ENCODE measurements at places on chromosomes 7 and 10.

DNA sequence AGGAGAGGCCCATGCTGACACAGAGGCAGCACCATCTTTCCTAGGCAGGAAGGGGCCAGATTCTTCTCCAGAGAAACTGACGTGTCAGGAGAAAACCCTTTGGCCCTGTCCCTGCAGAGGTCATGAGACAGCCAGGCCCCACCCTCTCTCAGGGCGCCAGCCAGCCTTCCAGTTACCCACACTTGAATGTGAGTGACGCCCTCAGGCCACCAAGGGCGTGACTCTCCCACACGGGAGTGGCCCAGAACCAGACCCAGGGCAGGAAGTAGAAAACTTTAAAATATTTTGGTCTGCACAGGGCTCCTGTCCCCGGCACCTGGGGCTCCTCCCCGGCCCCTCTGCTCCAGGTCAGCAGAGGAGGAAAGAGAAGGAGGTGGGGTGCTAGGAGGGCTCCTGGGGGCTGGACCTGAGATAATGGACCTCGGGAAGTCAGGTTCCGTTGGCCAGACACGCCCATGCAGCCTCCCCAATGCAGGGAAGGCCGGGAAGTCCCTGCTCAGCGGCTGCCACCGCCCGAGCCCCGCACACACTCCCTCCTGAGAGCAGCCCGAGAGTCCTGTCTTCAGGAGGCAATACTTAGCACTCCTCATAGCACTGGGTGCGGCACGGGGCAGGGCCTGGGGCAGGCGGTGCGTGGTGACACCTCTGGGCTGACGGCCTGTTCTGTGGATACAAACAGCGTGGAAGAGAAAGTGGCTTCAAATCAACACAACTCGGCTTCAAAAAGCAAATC is 67.0 kb upstream of the CFAP46 start:
- no peak for DNase-seq

- DNase-seq, result no peak
Measured at GRCh38 chr10:93417921-93418320, 64.2 kb downstream of the MYOF start.

DNA sequence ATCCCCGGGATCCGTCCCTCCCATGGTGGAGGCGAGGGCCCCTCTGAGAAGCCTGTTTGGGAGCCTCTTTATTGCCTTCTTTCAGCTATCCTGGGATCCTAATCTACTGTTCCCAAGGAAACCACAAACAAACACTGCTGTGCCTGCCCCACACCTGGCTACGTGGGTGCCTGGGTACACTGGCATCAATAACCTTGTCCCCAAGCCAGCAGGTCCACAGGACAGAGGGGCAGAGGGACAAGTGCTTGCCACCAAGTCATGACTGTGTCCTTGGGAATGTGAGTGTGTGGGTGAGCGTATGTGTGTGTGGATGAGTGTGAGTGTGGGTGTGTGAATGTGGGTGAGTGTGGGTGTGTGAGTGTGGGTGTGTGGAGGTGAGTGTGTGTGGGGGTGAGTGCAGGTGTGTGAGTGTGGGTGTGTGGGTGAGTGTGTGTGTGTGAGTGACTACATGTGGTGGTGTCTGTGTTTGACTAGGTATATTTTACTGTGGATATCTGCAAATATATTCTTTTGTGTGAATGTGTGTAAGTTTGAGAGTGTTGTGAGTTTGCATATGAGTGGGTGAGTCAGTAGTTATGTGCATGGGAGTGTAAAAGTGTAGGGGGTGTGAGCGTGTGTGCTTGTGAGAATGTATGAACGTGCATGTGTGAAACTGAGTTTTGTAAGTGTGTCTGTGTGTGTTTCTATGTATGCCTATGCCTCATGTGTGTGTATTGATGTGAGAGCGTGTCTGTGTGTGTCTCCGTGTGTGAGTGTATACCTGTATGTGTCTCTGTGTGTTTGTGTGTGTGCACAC is 96.1 kb downstream of the TNS3 start:
- no peak for DNase-seq

DNA sequence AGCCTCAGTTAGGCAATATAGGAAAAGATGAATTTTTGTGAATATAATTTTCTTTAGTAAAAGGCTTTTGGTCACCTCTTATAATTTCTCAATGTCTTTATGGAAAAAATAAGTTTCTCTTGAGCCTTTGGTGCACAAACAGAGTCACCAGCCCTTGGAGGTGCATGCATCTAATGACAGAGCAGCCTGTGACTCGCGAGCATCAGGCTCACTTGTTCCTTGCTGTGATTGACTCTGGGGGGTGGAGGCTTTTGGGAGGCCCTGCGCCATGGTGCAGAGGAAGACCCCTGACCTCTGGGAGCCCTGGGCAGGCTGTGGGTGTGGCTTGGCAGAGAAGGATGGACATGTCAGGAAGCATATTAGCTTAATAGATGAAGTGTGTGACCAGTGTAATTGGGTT is 60.2 kb downstream of the FIGNL1 start:
- no peak for DNase-seq

DNA sequence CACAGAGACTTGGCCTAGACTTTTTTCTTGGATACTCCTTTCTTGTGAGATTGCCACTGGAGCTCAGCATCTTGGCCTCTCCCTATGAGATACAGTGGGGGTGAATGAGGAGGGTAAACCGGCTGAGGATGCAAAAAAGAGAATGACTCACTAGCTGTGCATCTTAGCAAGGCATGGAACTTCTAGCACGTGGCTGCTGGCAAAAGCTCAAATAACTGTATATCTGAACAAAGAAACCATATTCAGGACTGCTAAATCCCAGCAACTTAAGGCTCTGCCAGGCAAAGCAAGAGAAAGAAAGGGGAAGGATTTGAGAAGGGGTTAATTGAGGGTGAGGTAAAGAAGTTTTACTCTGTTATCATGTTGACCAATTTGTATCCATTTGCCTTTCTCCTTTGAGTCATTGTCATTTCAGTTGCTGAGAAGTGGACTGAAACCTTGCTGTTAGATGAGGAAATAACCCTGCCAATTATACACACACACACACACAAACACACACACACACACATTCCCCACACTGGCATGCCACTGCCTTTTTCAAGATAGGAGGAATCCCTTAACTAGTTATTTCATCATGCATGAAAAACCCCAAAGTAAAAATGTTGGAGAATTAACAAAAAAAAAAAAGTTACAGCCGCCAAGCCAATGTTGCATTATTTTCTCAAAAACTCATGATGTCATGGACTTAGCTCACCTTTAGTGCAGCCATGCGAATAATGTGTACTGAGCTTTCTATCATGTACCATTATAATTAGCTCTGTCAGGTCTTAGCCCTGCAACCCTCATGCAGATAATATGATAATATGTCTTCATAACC is 997.3 kb downstream of the LRMDA start:
- DNase-seq, result no peak

DNA sequence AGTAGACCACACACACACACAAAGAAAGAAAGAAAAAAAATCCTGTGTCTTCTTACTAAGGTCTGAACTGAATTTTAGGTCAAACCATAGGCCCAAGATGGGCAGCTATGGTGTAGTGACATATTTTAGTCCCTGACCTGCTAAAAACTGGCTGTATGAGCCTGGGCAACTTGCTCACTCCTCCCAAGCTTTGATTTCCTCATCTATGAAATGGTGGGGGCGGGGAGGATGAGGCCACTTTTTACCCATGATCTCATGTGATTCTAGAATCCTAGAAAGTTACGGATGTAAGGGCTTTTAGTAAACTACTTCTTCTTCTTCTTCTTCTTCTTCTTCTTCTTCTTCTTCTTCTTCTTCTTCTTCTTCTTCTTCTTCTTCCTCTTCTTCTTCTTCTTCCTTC is 6.1 kb upstream of the CCL24 start:
- DNase-seq, result no peak

DNA sequence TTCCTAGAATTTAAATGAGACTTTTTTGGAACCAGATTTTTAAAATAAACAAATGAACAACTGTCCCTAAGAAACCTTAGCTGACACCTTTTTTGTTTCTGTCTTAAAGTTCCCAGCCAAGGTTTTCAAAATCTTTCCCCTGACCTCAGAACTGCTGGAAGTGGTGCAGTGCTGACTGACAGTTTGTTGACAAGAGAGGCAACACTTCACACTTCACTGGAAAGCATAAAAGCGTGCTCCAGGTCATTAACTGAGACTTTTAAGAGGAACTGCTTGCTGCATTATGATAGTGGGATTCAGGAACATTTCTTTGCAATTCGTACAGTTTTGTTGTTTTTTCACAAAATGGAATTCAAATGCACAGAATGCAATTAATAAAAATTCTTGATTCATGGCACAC is 36.2 kb downstream of the SYPL1 start:
- no peak for DNase-seq

GRCh38 chr7:132515181-132515580 is 61.1 kb downstream of the PLXNA4 start:
- DNase-seq, result no peak

- DNase-seq, result no peak
Measured at GRCh38 chr7:158495216-158495615, 92.4 kb downstream of the PTPRN2 start.

DNA sequence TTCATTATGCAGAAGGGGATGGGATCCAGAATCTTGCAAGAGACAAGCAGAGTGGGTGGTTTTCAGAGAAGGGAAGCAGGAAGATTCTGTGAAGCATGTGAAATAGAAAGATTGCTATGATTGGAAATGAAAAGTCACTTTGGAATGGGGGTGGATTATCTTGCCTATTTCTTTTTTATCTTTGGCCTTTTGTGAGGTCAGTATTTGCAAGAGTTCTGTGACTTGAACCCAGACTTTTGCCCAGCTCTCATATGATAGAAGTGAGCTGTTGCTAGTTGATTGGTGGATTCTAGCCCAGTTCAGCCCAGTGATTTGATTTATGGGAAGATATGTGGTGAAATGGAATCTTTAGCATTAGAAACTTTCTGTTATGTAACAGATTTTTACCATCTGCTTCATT is 17.1 kb downstream of the ENTPD7 start:
- no peak for DNase-seq

GRCh38 chr10:96420228-96421009 is 61.6 kb upstream of the OPALIN start:
- DNase-seq, result no peak

GRCh38 chr7:21969822-21970221 is 24.1 kb upstream of the CDCA7L start:
- DNase-seq, result no peak

DNA sequence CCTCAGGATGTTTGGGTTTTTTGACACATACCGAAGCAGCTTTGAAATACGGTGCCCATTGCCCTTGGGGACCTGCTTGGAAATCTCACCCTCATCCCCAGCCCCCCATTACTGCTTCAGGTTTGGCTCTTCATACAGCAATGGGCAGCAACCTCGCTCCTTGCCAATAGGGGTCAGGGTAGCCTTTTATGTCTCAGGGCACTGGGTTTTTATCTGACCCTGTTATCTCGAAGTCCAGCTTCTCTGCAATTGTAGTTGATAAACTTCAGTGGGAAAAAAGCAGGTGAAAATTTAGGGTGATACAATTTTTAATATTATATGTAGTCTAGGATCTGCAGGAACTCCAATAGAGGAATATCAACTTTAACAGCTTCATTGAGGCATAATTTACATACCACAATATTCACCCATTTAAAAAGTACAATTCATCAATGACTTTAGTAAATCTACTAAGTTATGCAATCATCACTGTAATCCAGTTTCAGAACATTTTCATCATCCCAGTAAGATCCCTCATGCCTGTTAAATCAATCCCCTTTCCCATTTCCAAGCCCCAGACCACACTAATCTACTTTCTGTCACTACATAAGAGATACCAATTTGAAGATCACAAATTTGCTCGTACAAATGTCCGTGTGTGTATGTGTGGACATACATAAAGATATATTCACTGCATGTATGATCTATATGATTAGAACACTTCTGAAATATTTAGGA is 386.2 kb downstream of the KCNMA1 start:
- DNase-seq, result peak; percentile 10

- no peak for DNase-seq
Measured at GRCh38 chr7:94228678-94229077, 166.0 kb upstream of the COL1A2 start.

DNA sequence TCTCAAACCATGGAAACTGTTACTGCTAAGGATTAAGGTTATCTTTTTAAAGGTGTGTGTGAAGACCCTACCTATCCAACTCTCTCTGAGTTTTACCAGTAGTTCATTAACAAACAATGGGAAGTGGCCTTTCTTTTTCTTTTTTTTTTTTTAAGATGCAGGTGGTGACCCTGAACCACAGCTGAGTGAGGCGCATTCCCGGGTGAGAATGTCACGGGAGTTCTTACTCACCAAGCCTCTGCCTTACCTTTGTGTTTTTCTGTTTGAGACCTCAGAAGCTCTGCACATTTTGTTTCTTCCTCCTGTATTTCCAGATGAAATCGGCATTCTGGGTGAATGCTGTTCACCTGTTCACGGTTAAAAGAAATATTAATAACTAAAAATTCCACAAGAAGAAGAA is 2.5 kb downstream of the VIPR2 start:
- no peak for DNase-seq

- no peak for DNase-seq
Measured at GRCh38 chr10:69503001-69503895, 52.0 kb downstream of the TSPAN15 start.

- DNase-seq, result no peak
Measured at GRCh38 chr7:120550494-120551048, 277.6 kb downstream of the KCND2 start.

GRCh38 chr10:7606951-7607404 is 59.8 kb downstream of the ITIH5 start:
- no peak for DNase-seq

- no peak for DNase-seq
Measured at GRCh38 chr7:123637878-123638277, 17.8 kb upstream of the LMOD2 start.

GRCh38 chr10:124677749-124678556 is 66.2 kb downstream of the FAM53B start:
- no peak for DNase-seq

GRCh38 chr10:1347962-1348772 is 292.0 kb downstream of the WDR37 start:
- no peak for DNase-seq

DNA sequence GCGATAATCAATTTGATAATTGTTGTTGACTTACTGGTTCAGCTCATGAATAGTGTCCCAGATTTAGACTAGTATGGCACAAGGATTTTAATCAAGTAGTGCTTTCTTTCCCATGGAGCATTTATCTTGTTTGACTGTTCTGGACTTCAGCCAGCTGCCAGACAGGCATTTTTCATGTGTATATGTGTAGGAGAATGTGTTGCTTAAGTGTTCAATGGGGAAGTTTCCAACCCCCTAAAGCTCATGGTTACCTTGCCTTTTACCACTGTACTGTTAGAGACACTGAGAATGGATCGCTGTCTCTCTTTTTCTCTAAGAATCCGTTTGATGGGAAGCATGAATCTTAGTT is 103.9 kb downstream of the LRRC4 start:
- no peak for DNase-seq

DNA sequence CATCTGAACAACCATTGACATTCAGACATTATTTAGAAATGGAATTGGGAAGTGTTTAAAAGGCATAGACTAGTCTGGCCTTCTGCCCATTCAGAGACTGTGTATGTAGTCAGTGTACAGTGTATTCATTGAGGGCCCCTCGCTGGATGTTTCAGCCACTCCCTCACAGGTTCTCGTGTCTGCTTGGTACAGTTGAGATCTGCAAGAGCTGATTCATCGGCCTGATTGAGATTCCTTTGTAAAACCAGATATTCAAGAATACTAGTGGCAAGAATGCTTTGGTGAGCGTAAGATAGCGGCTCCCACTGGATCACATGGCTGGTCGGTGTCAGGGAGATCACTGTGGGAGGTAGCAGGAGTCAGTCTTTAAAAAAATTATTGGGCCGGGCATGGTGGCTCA is 119.5 kb downstream of the TCF7L2 start:
- no peak for DNase-seq

- no peak for DNase-seq
Measured at GRCh38 chr7:8594115-8594514, 160.7 kb downstream of the NXPH1 start.
